ENCODE measurements at places on chromosomes 2 and 18.

DNA sequence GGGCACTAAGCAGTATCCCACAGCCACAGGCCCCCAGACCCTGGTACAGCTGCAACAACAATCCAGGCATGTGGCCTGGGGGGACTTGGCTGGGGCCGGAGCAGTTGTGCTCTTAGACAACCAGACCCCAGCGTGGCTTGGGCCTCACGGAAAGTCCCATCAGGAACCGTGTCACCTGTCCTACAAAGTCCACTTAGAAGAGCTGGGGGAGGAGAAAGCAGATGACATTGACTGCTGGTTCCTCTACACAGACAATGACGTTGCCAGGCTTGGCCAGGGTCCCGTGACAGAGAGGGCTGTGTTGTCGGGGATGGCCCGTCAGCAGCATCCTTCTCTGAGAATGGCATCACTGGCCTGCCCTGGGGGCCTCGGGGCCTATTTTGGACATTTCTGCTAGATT lies 124.5 kb downstream of the SEPTIN10 start:
- DNase-seq: no peak

GRCh38 chr2:173493874-173494273 lies 139.2 kb downstream of the CDCA7 start:
- DNase-seq: no peak

DNA sequence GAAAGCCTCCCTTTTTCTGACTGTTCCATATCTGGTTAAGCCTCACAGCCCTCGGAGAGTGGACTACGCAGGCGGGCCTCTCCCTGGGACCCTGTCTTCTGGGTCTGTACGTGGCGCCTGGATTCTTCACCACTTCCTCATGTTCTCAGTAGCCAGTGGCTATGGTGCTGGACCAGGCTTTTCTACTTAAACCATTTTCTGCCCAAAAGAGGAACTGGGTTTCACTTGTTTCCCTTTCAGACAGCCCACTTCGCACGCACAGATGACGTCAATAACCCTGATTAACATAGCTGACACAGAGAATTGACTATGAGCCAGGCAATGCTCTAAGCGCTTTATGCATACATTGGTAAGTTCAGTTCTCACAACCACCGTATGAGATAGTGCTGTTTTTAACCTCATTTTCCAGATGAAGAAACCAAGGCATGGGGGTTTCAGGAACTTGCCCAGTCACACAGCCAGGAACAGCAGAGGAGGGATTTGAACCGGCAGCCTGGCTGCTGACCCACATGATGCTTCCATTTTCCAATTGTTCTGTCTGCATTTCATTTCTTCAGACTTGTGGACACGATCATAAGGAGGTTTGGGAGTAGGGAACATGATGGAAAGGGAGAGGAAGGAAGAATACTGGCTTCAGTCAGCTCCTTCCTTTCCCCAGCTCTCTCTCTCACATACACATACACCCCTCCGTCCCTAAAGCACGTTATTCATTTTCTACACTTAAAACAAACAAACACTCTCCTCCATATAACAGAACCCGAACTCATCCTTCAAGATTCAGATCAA lies 41.7 kb downstream of the MYOM1 start:
- DNase-seq: no peak

GRCh38 chr2:6966446-6966940 lies 49.3 kb downstream of the RNF144A start:
- no peak for DNase-seq

GRCh38 chr2:73112913-73113854 lies at the start of gene RAB11FIP5:
TSS of gene RAB11FIP5 (minus strand) at chr2:73112948. CDS start at chr2:73112777, 171 bp downstream.
- peak; percentile 34 for DNase-seq

GRCh38 chr2:154097833-154098398 lies 226.2 kb downstream of the GALNT13 start:
- DNase-seq: no peak

DNA sequence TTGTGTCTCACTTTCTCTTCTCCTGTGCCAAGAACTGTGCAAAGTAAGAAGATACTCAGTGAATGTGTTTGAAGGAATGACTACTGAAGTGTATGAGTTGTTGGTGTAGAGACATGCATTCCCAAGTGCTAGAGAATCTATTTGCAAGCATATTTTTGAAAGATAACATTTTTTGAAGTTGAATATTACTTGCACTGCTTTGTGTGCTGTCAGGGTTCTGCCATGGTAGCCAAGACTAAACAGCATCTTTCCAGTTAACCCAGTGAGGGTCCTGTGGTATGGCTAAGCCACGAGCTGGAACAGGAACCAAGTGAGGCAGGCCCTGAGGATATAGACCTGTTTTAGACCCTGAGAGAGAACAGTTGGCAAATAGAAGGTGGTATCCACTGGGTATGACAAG lies 35.2 kb upstream of the EFEMP1 start:
- no peak for DNase-seq

GRCh38 chr2:219448776-219449341 lies 14.2 kb downstream of the SPEG start:
- no peak for DNase-seq

DNA sequence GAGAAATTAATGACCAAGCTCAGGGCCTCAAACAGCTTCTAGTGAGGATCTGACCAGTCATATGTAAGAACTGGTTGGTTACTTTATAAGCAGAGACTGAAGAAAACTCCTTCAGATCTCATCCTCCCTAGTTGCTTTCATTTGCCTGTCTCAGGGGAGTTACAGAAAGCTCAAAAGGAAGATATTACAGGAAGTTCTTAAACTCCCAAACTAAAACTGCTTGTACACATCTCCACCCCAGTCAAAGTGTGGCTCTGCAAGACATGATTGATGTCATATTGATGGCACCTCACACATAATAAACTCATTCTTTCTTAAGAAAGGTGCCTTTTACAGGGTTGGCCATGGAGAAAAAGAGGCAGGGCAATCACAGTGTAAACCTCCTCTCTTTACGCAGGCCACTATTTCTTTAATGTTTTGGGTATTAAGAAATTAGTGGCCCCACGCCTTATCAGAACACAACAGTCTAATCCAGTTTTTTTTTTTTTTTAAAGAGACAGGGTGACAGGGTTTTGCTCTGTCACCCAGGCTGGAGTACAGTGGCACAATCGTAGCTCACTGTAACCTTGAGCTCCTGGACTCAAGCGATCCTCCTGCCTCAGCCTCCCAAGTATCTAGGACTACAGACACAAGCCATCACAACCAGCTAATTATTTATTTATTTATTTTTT lies 62.6 kb upstream of the STK17B start:
- DNase-seq: no peak

DNA sequence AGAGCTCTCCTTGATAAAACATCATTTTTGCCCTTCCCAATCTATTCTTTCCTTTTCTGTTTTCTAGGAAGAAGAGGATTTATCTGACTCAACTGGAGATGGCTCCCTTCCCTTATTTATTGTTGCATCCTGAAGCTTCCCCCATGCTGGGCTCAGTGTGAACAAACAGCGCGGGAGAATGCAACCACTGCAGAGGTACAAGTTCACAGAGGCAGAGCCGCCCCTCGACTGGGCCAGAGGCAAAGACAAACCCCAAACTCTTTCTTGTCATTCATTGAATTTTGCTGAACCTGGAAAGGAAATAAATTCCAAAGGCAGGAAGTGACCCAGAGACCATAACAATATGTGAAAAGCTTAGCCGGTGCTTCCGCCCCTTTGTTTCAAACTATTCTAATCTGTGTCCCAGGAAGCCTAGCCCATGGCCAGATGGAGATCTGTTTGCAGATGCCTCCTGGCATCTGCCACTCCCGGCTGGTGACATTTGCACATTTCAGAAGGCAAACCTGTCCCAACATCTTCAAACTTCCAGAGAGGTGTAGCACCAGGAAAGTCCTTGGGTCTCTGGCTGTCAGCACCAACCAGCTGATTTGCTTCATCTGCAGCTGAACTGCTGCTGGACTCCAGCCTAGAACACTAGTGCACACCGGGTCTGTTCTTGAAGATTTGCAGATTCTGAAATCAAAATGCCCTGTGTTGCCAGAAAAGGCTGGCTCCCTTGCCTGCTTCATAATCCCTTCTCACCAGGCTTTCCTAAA lies 79.4 kb upstream of the MAP4K3 start:
- DNase-seq: no peak

- DNase-seq: no peak
Observed at GRCh38 chr18:77068321-77069312, 64.0 kb downstream of the MBP start.

- DNase-seq: no peak
Observed at GRCh38 chr2:233892793-233893192, 24.4 kb upstream of the TRPM8 start.

GRCh38 chr2:186570604-186571003 lies 19.3 kb upstream of the ITGAV start:
- no peak for DNase-seq

- peak; percentile 81 for DNase-seq
Observed at GRCh38 chr18:5237723-5238370, 40.8 kb upstream of the AKAIN1 start.

DNA sequence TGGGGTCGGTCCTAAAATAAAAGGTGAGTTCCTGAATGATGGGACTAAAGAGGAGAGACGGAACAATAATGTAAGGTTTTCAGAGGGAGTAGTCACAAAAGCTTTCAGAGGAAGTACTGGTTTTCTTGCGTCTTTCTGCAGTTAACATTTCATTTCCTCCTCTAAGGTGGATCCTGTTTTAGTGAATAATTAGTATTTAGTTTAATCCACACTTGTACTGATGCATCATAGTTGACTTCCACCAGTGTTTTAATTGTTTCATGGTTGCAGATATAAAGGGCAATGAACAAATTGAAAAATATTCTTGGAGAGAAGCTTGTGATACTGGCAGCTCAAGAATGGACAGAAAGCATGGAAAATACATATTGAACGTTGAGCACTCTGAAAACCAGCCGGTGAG lies at the start of gene DYNAP:
Gene DYNAP, plus strand, starts transcription at position 301 of the 400 bp plus-strand sequence. Its CDS starts 38 bp downstream, at position 339.
- no peak for DNase-seq

- no peak for DNase-seq
Observed at GRCh38 chr18:65409261-65409660, 341.6 kb upstream of the CDH7 start.

- no peak for DNase-seq
Observed at GRCh38 chr2:1045109-1045508, 94.5 kb downstream of the SNTG2 start.

GRCh38 chr2:231133365-231134099 lies 8.7 kb upstream of the HTR2B start:
- no peak for DNase-seq

- DNase-seq: no peak
Observed at GRCh38 chr2:11572996-11573395, 39.2 kb downstream of the GREB1 start.

DNA sequence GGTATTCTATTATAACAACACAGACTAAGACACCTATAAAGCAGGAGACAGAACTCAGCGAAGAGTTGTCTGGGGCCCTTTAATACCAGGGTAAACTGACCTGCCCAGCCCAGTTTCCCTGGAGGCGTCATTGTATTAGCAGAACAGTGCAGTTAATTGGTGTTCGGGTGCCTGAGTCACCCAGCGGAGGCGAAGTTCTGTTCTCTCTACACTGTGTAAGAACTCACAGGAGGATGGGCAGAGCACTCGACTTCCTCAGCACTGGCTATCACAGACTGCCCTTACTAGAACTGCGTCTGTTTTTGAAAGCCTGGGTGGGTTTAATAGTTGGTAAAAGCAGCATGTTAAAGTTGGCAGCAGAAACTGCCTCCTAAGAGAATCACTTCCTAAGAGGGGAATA lies 106.5 kb upstream of the ATP8B1 start:
- no peak for DNase-seq

DNA sequence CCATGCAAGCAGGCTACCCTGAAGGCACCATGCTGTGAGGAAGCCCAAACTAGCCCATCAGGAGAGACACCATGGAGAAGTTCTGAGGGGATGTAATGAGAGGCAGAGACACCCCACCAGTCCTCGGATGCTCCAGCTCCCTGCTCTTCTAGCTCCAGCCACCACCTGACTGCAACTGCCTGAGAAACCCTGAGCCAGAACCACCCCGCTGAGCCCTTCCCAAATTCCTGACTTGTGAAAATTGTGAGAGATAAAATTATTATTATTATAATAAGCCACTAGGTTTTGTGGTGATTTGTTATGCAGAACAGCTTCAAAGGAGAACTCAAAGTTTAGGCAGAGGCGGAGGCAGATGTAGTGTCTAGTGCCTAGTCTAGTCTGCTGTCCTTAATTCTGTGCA lies 67.1 kb upstream of the HK2 start:
- no peak for DNase-seq

- DNase-seq: no peak
Observed at GRCh38 chr2:39913648-39914461, 134.8 kb upstream of the THUMPD2 start.

- no peak for DNase-seq
Observed at GRCh38 chr2:95326433-95327140, 29.4 kb downstream of the KCNIP3 start.

- no peak for DNase-seq
Observed at GRCh38 chr2:190718652-190719526, 70.0 kb downstream of the NAB1 start.

DNA sequence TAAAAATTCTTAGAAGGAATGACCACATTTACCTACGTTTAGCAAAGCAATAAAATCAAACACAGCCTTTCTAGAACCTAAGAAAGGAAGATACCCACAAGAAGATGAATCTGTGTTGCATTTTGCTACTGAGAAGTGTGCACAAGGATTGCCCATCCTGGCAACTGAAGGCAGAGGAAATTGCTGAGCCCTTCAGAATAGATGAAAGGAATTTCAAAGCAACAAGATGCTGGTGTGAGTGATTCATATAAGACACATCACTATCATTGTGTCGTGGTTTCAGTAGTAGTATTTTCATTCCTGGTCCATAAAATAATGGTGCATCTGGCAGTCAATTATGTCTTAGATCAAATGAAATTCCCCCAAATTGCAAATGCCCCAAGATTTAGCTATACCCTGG lies 48.4 kb upstream of the ANKRD44 start:
- no peak for DNase-seq

DNA sequence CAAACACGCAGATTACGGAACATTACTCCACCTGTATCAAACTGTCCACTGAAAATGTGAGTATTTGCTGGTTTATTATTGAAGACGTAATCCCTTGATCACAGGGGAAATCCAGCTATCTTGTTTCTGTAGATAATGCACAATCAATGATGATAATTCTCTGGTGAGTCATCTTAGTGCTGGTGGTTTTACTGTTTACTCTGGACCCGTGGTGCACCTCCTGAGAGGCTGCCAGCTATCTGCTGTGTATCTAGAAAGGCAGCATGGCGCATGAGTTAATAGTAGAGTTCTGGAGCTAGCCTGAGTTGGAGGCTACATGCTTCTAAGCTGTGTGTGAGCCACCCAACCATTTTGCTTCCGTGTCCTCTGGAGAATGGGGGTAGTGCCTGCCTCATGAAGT lies 6.5 kb downstream of the NCAPH start:
- no peak for DNase-seq

- DNase-seq: no peak
Observed at GRCh38 chr2:236229186-236229585, 35.0 kb downstream of the ASB18 start.

GRCh38 chr2:207184348-207184747 lies 18.6 kb upstream of the KLF7 start:
- DNase-seq: no peak

Measured in activated CD8-positive, alpha-beta memory T cell treated with anti-CD3 and anti-CD28 coated beads for 1 hour (primary cell).